Left renal pelvis (tissue), 4 donors: ENCODE measurements at places on chromosomes 2 and 18.

DNA sequence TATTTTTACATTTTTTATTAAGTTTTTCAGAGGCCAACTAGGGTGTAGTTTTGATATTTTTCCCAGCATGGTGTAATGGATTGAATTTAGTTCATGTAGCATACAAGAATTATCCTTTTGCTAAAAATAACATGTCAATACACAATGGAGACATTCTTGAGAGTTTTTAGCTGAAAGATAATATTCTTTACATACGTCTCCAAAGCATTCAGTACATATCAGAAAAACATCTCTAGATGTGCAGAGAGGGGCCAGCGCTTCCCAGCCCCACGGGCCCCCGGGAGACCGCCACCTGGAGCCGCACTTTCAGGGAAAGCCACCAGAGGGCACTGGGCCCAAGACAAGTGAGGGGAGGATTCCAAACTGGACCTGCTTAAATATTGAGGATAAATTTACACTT lies 499.4 kb downstream of the GALR1 start:
- DNase-seq = no peak

DNA sequence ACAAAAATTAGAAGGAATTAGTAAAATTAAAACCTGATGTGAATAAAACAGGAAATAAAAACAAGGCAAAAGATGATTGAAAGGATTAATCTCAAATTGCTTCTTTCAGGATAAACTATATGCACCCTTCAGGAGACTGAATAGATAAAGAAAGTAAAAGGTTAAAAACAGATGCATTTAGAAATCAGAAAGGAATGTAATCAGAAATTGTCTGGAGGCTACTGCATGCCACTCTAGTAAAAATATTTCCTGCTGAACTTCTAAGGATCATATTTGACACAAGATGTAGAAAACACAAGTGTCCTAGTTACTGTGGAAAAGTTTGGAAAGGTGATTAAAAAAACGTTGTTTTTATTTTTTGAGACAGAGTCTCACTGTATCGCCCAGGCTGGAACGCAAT lies 16.2 kb downstream of the CHCHD5 start:
- DNase-seq = no peak

- DNase-seq = no peak
These were observed 5.4 kb downstream of the SIX2 start for GRCh38 chr2:45003579-45004551.

DNA sequence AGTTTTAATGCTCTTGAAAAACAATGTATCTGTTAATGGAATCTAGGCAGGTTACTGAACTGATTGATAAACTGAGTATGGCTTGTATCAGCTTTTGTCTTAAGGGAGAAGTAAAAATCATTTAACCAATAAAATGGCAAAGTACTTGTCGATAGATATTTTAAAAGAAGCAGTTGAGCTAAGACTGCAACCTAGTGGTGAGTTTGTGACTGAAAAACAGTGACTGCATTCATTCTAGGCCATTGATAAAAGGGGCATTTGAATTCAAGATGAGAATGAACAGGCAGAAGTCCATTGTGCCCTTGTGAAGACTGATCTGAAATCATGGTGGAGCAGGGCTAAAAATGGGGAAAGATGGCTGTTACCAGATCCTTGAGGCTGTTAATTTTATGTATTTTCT lies 59.4 kb upstream of the MSTN start:
- DNase-seq = no peak
